ENCODE measurements at places on chromosomes 2 and 18.

- H3K27ac ChIP-seq, result no peak overlapping the region
- no peaks in the 10 kb centered on the region for H3K27me3 ChIP-seq
- no peak overlapping the region for H3K4me3 ChIP-seq
- DNase-seq, result no peak
- no peaks in the 10 kb centered on the region for H3K36me3 ChIP-seq
Observed at GRCh38 chr2:236548179-236548921, 21.3 kb upstream of the ACKR3 start.

GRCh38 chr2:40803900-40804299, 352.0 kb upstream of the SLC8A1 start:
- no peaks in the 10 kb centered on the region for H3K4me1 ChIP-seq
- no peak for DNase-seq
- H3K27ac ChIP-seq, result no peak overlapping the region
- H3K27me3 ChIP-seq, result no peaks in the 10 kb centered on the region

- DNase-seq, result no peak
- no peaks in the 10 kb centered on the region for H3K36me3 ChIP-seq
- H3K4me1 ChIP-seq, result no peaks in the 10 kb centered on the region
- H3K27me3 ChIP-seq, result no peaks in the 10 kb centered on the region
Observed at GRCh38 chr2:77831471-77831870, 309.3 kb upstream of the LRRTM4 start.

DNA sequence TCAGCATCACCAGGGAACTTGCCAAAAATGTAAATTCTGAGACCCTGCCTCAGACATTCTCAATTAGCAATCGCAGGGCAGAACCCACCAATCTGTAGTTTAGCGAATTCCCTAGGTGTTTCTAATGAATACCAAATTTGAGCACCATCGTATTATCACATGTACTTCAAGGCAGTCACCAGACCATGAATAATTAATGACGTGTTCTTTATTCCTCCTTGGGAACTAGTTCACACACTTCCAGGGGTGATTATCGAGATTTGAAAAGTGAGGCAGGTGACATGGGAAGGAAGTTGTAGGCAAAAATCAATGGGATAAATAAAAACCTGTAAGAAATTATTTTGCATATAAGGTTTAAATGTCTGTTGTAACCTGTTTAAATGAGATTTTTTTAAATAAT, 102.5 kb upstream of the CRIM1 start:
- no peak overlapping the region for H3K27ac ChIP-seq
- H3K4me3 ChIP-seq, result no peak overlapping the region
- H3K4me1 ChIP-seq, result no peaks in the 10 kb centered on the region
- no peaks in the 10 kb centered on the region for H3K27me3 ChIP-seq
- H3K36me3 ChIP-seq, result no peaks in the 10 kb centered on the region
- no peak for DNase-seq

GRCh38 chr18:44518666-44519065, 162.0 kb upstream of the SETBP1 start:
- no peak for DNase-seq
- no peaks in the 10 kb centered on the region for H3K27me3 ChIP-seq
- H3K4me1 ChIP-seq, result no peaks in the 10 kb centered on the region
- no peaks in the 10 kb centered on the region for H3K36me3 ChIP-seq
- no peak overlapping the region for H3K4me3 ChIP-seq

DNA sequence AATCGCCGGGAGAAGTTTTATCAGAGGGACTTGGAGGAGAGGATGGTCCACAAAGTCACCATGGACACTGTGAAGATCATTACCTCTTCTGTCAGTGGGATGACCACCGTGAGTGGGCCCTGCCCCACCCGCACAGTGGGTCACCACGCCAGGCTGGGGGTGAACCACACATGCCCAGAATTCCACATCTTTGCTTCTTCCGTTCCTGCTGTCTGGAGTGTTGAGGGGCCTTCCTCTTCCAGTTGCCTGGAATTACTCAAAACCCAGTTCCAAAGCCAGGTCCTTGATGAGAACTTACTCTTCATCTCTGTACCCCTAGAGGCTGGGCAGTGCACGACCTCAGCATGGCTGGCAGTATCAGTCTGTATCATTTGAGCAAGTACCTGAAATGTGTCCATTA, 22.1 kb downstream of the MROH2A start:
- H3K27me3 ChIP-seq, result no peaks in the 10 kb centered on the region
- no peaks in the 10 kb centered on the region for H3K36me3 ChIP-seq
- no peak for DNase-seq
- H3K27ac ChIP-seq, result no peak overlapping the region
- no peak overlapping the region for H3K4me3 ChIP-seq

- no peaks in the 10 kb centered on the region for H3K36me3 ChIP-seq
- H3K4me3 ChIP-seq, result no peak overlapping the region
- DNase-seq, result no peak
- no peaks in the 10 kb centered on the region for H3K27me3 ChIP-seq
Observed at GRCh38 chr2:179521944-179522343, 257.3 kb upstream of the SESTD1 start.

All from large intestine (tissue), 12 donors.